ENCODE measurements at places on chromosomes 6 and 20.

DNA sequence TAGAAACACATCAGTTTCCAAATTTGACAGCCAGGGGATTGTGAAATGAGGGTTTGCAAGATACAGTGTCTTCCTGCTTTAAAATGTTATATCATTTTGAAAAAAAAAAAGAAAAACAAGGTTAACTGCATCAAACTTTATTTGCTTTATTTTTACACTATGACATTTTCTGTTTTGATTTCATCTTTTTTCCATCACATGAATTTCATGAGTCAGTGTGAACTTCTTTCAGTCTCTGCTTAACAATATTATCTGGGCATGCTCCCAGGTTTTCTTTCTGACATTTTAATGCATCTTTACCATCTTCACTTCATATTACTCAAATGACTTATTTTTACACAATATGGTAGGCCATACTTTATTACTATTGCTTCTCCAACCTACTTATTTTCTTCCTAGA lies 1.9 kb downstream of the NCOA7 start:
- no peak for DNase-seq

GRCh38 chr6:148169706-148170105 lies 172.9 kb upstream of the SASH1 start:
- DNase-seq, result no peak

GRCh38 chr20:49976542-49976941 lies 6.2 kb upstream of the SNAI1 start:
- DNase-seq, result no peak

DNA sequence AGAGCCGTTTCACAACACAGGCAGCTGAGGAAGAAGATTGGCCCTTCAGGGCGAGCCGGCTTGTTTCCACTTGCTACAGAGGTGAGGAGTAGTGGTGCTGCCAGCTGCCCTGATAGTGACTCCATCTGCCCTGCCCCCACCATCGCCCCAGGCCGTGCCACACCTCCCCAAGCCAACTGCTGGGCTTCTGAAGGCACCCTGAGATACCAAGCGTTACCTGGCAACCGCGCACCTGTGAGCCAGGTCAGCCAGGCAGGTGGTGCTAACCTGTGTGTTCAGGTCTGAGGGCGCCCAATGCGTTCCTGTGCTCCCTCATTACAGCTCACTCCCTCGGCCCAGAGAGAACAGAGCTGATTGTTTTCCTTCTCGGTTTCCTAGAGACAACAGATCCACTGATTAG lies 299.1 kb upstream of the ID4 start:
- DNase-seq, result no peak

DNA sequence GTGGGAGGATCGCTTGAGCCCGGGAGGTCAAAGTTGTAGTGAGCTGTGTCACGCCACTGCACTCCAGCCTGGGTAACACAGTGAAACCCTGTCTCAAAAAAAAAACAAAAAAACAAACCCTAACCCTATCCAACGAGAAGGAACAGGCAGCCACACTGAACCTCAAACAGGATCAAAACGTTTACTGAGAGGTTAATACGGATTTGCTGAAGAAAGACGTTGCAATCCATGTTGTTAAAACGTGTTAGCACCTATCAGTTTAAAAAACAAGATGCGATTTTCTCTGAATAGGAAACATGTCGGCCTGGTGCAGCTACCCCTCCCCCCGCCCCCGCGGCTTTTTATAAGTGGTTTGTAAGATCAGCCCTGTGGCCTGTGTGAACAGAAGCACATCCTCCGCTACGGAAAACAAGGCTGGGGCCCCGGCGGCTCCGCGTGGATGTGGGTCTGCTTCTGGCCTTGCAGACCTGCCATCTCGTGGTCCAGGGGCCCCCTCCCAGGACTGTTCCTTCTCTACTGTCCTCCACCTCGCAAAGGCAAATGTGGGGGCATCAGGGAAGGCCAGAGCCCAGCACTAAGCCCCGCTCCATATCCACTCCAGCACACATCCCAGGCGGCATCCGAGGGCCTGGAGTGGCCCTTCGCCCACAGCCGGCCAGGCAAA lies 11.4 kb downstream of the SLC2A4RG start:
- DNase-seq, result no peak

DNA sequence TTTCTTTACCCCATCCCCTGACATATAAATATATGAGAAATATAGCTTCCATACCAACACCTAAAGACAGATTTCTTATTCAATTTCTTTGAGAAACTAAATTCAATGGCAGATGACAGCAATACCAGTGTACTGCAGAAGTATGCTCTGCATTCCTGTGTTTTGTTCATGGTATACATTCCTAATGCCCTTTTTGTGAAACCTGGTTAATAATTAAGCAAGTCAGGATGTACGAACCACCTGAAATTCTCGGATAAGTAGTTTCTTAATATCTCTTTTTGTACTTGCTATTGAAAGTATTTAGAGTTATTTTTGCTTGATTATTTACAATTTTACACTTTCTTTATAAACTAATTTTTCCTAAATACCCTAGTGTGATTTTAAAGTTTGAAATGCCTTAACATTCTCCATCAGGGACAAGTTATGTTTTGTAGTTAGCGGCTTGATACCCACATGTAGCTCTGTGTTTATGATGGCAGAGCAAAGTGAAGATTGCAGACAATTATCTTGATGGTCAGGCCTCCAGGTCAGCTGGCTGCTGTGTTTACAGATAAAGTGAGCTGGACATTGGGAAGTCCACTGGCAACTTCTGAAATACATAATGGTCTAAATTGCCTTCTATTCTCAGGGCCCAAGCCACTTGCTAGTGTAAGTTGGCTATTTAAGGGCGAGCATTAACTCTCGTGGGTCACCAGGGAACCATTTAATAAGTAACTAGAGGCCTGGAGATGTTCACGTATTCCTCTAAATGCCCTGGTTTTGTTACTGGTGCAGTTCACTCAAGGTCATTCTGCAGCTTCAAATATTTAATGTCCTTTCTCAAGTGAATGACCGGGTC lies 58.2 kb downstream of the PLCB1 start:
- DNase-seq, result no peak

DNA sequence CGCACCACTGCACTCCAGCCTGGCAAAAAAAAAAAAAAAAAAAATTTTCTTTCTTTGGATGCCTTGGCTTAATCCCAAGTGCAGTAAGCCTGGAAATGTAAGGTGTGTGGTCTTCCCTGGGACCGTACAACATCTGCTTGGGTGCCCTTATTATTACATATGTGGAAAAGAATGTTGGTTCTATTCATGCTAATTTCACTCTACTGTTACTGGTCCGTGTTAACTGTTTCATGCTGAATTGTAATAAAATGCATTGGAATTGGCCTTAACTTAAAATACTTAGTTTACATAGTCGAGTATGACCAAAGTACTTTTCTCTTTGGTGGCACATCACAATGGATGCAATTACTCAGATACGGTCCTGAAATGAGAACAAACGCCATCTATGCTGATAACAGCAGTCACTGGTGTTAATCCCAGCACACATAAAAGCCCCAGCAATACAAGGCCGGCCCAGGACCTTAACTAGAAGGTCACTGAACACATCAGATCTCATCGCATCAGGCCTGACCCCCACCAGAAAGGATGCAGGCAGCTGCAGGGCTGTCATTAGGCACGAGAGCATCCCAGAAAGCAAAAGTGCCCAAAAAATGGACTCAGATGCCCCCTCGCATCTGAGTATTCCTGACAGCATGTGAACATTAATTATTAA lies 1.2 kb downstream of the SERPINB6 start:
- no peak for DNase-seq

DNA sequence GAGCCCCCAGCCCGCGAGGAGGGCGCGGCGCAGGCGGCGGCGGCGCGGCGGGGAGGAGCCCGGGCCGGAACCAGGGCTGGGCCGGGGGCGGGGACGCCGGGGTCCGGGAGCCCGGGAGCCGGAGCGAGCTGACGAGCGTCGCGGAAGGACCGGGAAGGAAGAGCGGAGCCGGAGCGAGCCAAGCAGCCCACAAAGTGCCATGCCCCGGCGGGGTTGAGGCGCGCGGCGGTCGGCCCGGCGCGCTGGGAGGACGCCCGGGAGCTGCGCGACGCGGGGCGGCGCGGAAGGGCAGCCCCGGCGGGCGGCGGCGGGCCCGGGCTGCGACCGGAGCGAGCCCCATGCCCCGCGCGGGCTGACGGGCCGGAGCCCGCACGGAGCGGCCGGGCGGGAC lies 289 bp downstream of the FOXP4 start:
- DNase-seq, result no peak

- no peak for DNase-seq
These were observed 4.8 kb upstream of the NHSL1 start for GRCh38 chr6:138503881-138504680.

DNA sequence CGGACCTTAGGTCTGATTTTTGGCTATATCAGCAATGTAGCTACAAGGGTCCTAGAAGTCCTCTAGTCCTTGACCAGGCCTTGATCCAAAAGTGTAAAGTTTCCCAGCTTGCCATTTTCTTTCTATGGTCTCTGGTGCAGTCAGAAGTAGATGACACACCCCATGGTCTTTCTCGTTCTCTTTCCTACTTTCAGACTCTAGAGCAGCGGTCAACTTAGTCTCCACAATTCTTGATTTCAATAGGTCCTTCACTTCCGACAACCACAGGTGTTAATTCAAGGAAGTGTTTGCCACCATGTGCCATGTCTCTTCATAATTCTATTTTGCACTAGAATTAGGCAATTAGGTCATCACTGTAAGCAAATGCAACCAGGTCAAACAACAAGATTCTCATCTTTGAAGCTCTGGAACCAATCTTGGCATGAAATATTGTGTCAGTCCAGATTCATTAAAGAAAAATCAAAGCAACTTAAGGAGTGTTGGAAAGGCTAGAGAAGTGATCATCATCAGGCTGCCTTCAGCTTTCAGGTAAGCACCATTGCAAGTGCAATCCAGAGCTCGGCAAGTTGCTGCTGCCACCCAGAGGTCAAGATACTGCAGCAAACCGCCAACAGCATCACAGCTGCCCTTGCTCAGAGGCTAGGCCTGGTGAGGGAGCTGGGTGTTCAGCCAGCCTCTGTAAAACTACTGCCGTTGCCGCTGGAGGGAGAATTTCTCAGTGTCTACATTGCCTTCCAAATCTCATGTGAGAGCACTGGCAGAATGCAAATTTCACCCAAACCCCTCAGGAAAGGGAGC lies 5.6 kb upstream of the SYNE1 start:
- DNase-seq, result no peak

DNA sequence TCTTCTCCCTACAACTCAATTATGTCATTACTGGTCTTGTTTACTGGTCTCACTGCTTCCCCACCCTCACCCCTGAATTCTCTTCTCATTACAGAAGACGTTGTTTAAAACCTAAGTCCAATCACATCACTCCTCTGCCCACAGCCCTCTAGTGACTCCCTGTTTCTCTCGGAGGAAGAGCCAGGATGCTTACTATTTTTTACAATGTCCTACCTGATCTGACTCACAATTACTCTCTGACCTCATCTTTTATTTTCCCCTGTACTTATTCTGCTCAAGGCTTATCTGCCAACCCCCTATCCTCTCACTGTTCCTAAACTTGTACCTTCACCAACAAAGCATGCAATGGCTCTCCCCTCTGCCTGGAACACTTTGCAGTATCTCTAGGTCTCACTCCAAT lies 400.4 kb upstream of the PTCHD4 start:
- DNase-seq, result no peak

- no peak for DNase-seq
These were observed 32.6 kb downstream of the PDE7B start for GRCh38 chr6:135884136-135884535.

- DNase-seq, result no peak
These were observed 44.6 kb upstream of the SH3BGRL2 start for GRCh38 chr6:79586548-79586947.

- no peak for DNase-seq
These were observed 1.1 kb upstream of the KLHL32 start for GRCh38 chr6:96923400-96923799.

DNA sequence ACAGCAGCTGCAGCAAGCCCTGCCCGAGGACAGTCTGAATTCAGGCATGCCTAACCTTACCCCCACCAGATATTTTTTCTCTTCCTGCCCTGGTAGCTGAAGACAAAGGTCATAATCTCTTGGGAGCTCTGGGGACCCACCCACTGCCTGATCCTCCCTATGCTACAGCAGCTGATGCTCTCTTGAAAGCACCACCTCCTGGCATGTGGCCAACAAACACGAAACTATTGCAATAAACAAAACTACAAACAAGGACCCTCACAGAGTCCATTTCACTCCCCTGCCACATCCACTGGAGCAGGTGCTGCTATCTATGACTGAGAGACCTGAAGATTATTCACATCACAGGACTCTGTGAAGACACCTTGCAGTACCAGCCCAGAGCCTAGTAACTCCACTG lies 238.5 kb upstream of the HS3ST5 start:
- DNase-seq, result no peak
